ENCODE measurements at places on chromosomes 6 and 20. TPM values are rescaled to one million over a fixed set of nuclear protein-coding genes. Genes with fewer than 3 reads are reported as not detected.

CALHM4 gene
- total RNA-seq = not detected

GRCh38 chr20:47586649-47587294 lies 85.1 kb downstream of the NCOA3 start:
- peaks cover 8% of the 10 kb centered on the region for H3K36me3 ChIP-seq
- no peaks in the 10 kb centered on the region for H3K4me1 ChIP-seq
- H3K27ac ChIP-seq = no peak overlapping the region
- H3K4me3 ChIP-seq = no peak overlapping the region
- no peaks in the 10 kb centered on the region for H3K27me3 ChIP-seq

BPIFB4 gene
- not detected for total RNA-seq

SLC13A3 gene
- not detected for total RNA-seq

DNA sequence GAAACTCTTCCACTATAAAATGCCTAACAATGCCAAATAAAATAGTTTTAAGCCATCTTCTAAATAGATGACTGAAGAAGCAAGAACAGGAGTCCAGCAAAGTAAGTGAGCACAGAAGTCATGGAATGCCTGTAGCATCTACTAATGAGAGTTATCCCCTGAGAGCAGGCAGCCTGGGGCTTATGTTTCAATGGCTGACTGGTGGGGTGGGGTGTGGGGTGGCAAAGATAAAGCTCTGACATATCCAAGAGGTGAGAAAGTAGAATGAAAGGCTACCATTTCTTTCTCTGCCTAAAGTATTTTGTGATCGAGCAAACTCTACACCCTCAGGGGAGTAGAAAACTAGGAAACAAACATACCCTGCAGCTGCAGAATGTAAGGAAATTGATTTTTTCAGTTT lies 348.8 kb downstream of the TFAP2B start:
- no peaks in the 10 kb centered on the region for H3K4me1 ChIP-seq
- no peak for DNase-seq
- no peak overlapping the region for H3K27ac ChIP-seq
- no peak overlapping the region for H3K4me3 ChIP-seq
- no peaks in the 10 kb centered on the region for H3K27me3 ChIP-seq

- no peaks in the 10 kb centered on the region for H3K27me3 ChIP-seq
- DNase-seq = no peak
- H3K27ac ChIP-seq = no peak overlapping the region
Measured at GRCh38 chr6:79737172-79737571, 106.0 kb downstream of the SH3BGRL2 start.

- H3K27me3 ChIP-seq = no peaks in the 10 kb centered on the region
- DNase-seq = peak; percentile 13
- peaks cover 6% of the 10 kb centered on the region for H3K36me3 ChIP-seq
- peak overlapping the region; percentile 91 for H3K4me3 ChIP-seq
- H3K27ac ChIP-seq = peak overlapping the region; percentile 81
Measured at GRCh38 chr6:145815309-145816274, 997 bp upstream of the FBXO30 start.

DNA sequence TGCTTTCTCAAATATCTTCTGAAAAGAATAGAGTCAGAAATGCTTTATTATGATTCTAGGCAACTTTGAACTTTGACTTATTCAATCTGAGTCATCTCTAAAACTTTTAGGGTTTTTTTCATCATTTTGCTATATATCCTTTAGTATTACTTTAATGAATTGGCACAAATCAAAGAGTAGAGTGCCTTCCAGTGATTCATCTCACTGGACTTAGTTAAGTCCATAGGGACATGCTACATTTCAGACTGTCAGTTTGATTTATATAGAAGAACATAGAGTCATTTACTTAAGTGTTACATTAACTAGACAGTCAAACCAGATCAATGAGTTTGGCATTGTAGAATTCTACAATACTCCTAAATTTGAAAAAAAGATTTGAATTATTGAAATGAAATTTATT lies 1235.7 kb upstream of the MAP3K7 start:
- H3K4me1 ChIP-seq = no peaks in the 10 kb centered on the region
- no peaks in the 10 kb centered on the region for H3K27me3 ChIP-seq
- DNase-seq = no peak
- no peaks in the 10 kb centered on the region for H3K36me3 ChIP-seq
- no peak overlapping the region for H3K27ac ChIP-seq

DNA sequence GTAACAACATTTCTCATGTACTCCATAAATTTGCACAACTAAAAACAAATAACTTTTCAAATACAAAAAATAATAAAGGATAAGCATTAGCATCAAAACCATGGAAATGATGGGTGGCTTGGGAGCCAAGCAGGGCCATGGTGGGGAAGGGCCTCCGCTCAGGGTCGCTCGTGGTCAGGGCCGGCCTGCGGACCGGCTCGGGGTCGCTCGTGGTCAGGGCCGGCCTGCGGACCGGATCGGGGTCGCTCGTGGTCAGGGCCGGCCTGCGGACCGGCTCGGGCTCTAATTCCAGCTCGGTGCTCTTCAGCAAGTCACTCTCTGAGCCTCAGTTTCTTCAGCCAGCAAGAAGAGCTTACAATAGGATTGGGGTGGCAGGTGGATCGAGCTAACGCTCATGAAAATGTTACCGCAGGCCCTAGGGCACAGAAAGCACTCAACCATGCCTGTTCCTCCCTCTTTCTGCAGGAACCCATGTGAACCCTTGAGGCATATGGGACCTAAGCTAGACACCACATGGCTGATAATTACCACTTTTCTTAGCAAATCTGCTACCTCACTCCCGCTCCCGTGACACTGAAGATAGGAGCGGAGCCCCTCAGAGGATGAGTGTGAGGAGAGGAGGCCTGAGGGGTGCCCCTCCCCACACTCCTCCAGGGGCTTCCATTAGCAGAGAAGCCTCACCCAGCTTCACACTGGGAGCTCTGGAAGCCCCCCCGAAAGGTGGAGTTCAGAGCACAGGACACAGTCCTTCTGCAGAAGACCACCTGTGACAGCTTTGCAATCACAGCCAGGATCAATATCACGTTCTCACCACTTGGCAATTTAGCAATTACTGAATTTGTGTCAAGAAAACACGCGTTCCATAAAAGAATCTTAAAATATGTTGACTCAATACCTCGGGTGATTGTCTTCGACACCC lies 103.0 kb downstream of the PSMB1 start:
- DNase-seq = no peak
- H3K4me1 ChIP-seq = no peaks in the 10 kb centered on the region
- no peak overlapping the region for H3K27ac ChIP-seq
- no peaks in the 10 kb centered on the region for H3K27me3 ChIP-seq

GRCh38 chr20:45342855-45343531 lies 5.2 kb downstream of the SDC4 start:
- no peak overlapping the region for H3K27ac ChIP-seq
- peaks cover 89% of the 10 kb centered on the region for H3K4me1 ChIP-seq
- peaks cover 71% of the 10 kb centered on the region for H3K36me3 ChIP-seq
- no peaks in the 10 kb centered on the region for H3K27me3 ChIP-seq
- no peak for DNase-seq
- H3K4me3 ChIP-seq = no peak overlapping the region

- H3K27ac ChIP-seq = no peak overlapping the region
- no peak overlapping the region for H3K4me3 ChIP-seq
- H3K36me3 ChIP-seq = no peaks in the 10 kb centered on the region
- peaks cover 37% of the 10 kb centered on the region for H3K4me1 ChIP-seq
Measured at GRCh38 chr6:15313367-15313766, 67.5 kb downstream of the JARID2 start.

- H3K27ac ChIP-seq = no peak overlapping the region
- no peak for DNase-seq
- H3K4me1 ChIP-seq = no peaks in the 10 kb centered on the region
- H3K27me3 ChIP-seq = no peaks in the 10 kb centered on the region
- no peaks in the 10 kb centered on the region for H3K36me3 ChIP-seq
- H3K4me3 ChIP-seq = no peak overlapping the region
Measured at GRCh38 chr6:110778333-110778732, 36.9 kb downstream of the CDK19 start.

TMC2 gene
- total RNA-seq = not detected

GRCh38 chr6:104575536-104575935 lies 284.2 kb downstream of the HACE1 start:
- H3K36me3 ChIP-seq = no peaks in the 10 kb centered on the region
- H3K4me3 ChIP-seq = no peak overlapping the region
- no peak for DNase-seq
- H3K4me1 ChIP-seq = no peaks in the 10 kb centered on the region
- H3K27me3 ChIP-seq = no peaks in the 10 kb centered on the region

TREM1 gene
- total RNA-seq = not detected

NKX2-2 gene
- 5.7 TPM for total RNA-seq

NHSL1 gene
- total RNA-seq = 13.9 TPM

CCN5 gene
- total RNA-seq = not detected

GRCh38 chr6:116465246-116465645 lies 4.1 kb downstream of the CALHM6 start:
- no peak for DNase-seq
- no peak overlapping the region for H3K27ac ChIP-seq
- no peaks in the 10 kb centered on the region for H3K36me3 ChIP-seq
- H3K27me3 ChIP-seq = peaks cover 49% of the 10 kb centered on the region

CITED2 gene
- 25.7 TPM for total RNA-seq

GRCh38 chr6:109397020-109397419 lies 14.8 kb upstream of the CD164 start:
- no peak overlapping the region for H3K4me3 ChIP-seq
- H3K4me1 ChIP-seq = no peaks in the 10 kb centered on the region
- DNase-seq = no peak
- no peaks in the 10 kb centered on the region for H3K27me3 ChIP-seq
- no peak overlapping the region for H3K27ac ChIP-seq
- H3K36me3 ChIP-seq = no peaks in the 10 kb centered on the region

DNA sequence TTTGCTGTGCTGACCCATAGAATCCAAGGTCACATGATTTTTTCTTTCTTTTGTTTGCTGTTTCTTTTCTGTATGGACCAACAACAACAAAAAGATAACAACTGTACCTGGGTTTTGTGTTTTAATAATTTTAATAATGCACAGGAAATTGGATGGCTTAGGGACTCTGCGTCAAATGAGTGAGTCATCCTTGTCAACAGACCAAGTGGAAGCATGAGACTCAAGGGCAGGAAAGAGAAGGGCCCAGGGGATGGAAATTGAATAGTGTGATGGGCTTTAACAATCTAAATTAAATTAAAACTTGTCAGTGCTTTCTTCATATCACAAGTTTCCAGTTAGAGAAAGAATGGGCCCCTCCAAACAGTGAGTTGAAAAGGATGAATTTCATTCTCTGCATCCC lies 413.0 kb downstream of the PREX1 start:
- H3K4me3 ChIP-seq = no peak overlapping the region
- DNase-seq = no peak
- no peak overlapping the region for H3K27ac ChIP-seq

DSP gene
- total RNA-seq = 0.08 TPM

GRCh38 chr20:38604873-38605303 lies 3.3 kb downstream of the ARHGAP40 start:
- H3K27me3 ChIP-seq = peaks cover 30% of the 10 kb centered on the region
- H3K4me3 ChIP-seq = no peak overlapping the region
- no peak for DNase-seq
- H3K27ac ChIP-seq = no peak overlapping the region

VSTM2L gene
- total RNA-seq = 14.1 TPM

DNA sequence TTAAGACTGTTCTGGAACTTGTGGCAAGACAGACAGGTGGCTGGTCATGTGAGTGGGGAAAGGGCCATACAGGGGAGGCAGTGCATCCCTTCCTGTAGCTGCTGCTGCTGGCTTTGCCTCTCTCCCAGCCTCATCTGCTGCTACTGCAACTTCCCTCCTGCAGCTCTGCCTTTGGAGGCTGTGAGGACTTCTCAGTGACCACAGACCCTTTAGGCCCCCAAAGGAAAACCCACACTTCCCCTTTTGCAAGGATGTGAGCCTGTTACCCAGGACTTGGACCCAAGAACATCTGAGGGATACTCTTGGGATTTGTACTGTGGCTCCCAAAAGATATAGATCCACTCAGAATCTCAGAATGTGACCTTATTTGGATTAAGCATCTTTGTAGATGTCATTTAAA lies 91.0 kb downstream of the TMEM170B start:
- H3K27me3 ChIP-seq = no peaks in the 10 kb centered on the region
- no peak overlapping the region for H3K27ac ChIP-seq
- H3K36me3 ChIP-seq = 0 out of 2 replicates have a peak, but pooled peaks cover 7% of the 10 kb centered on the region
- no peak for DNase-seq
- H3K4me3 ChIP-seq = no peak overlapping the region

ZNF311 gene
- not detected for total RNA-seq

CST2 gene
- not detected for total RNA-seq

MEI4 gene
- total RNA-seq = not detected

GRCh38 chr6:167401525-167402194 lies 76.8 kb downstream of the TTLL2 start:
- DNase-seq = no peak
- peaks cover 3% of the 10 kb centered on the region for H3K27me3 ChIP-seq
- no peak overlapping the region for H3K4me3 ChIP-seq
- no peaks in the 10 kb centered on the region for H3K36me3 ChIP-seq
- H3K4me1 ChIP-seq = no peaks in the 10 kb centered on the region

SLC35D3 gene
- not detected for total RNA-seq

- H3K4me3 ChIP-seq = no peak overlapping the region
- peaks cover 10% of the 10 kb centered on the region for H3K4me1 ChIP-seq
- no peaks in the 10 kb centered on the region for H3K27me3 ChIP-seq
- DNase-seq = no peak
- no peak overlapping the region for H3K27ac ChIP-seq
- H3K36me3 ChIP-seq = peaks cover 33% of the 10 kb centered on the region
Measured at GRCh38 chr20:3013771-3014170, 29.7 kb upstream of the GNRH2 start.

DNA sequence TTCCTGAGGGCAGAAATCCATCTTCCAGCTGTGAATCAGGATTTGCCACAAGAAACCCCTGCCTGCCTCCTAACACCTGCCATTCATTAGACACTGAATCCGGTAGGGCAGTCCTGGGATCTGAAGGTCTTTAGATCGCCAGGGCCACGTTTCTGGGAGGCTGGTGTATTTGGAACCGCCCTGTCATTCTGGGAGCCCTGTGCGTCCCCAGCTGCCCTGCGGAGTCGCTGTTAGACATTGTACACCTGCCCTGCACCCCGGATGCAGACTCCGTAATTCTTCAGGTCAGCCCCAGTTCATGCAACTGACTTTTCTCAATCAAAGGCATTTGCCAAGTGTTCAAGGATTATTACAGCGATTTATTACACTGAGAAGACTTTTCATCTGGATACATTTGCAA lies 193.2 kb downstream of the TBC1D7 start:
- DNase-seq = no peak
- no peaks in the 10 kb centered on the region for H3K4me1 ChIP-seq

- H3K4me3 ChIP-seq = peak overlapping the region; percentile 96
- H3K4me1 ChIP-seq = peaks cover 14% of the 10 kb centered on the region
- no peak for DNase-seq
- H3K36me3 ChIP-seq = peaks cover 34% of the 10 kb centered on the region
- no peaks in the 10 kb centered on the region for H3K27me3 ChIP-seq
- no peak overlapping the region for H3K27ac ChIP-seq
Measured at GRCh38 chr6:166343150-166343487, 774 bp upstream of the SFT2D1 start.

- no peak for DNase-seq
- H3K36me3 ChIP-seq = no peaks in the 10 kb centered on the region
- no peak overlapping the region for H3K27ac ChIP-seq
- H3K4me1 ChIP-seq = no peaks in the 10 kb centered on the region
- no peak overlapping the region for H3K4me3 ChIP-seq
Measured at GRCh38 chr6:150456466-150456865, 87.7 kb downstream of the IYD start.

ABHD16B gene
- total RNA-seq = not detected

FHL5 gene
- not detected for total RNA-seq
